T-helper 9 cell (primary cell): ENCODE measurements at places on chromosomes 6 and 20.

- no peak for DNase-seq
Measured at GRCh38 chr20:5349448-5349847, 32.7 kb upstream of the PROKR2 start.

DNA sequence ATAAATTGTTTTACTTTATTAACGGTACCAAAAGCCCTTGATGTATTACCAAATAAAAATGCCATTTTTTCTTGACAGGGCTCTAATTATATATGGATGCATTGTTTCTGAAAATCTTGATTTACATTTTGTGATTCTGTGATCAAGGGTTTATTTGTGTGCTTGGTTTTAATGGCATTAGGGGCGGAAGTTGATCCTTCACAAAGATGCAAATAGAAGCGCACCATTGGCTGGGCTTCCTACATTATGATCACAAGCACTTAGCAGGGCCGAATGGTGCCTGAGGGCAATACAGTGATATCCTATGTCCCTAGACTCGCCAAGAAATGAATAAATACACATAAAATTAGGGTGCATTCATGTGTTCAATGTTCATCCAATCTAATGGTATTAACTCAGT is 172.9 kb upstream of the UST start:
- DNase-seq: no peak

- DNase-seq: no peak
Measured at GRCh38 chr6:7922596-7922995, 12.0 kb upstream of the TXNDC5 start.

GRCh38 chr6:106122938-106123656 is 37.0 kb downstream of the PRDM1 start:
- DNase-seq: no peak

DNA sequence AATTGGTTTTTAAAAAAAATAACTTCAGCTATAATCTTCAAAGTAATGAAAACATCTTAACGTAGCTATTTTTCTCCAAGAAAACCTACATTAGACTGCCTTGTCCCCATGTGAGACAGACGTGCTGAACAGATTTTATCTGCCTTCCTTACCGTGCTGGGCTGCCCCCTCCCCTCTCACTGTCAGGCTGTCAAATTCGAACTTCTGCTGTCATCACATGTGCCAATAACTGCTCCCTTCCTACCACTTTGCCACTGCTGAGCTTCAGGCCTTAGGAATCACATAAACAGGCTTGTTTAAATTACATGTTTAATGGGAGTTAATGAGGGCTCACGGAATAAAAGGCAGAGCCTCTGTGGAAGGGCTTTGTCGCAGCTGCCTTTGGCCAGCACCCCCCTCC is 77.0 kb upstream of the NHSL1 start:
- DNase-seq: no peak

DNA sequence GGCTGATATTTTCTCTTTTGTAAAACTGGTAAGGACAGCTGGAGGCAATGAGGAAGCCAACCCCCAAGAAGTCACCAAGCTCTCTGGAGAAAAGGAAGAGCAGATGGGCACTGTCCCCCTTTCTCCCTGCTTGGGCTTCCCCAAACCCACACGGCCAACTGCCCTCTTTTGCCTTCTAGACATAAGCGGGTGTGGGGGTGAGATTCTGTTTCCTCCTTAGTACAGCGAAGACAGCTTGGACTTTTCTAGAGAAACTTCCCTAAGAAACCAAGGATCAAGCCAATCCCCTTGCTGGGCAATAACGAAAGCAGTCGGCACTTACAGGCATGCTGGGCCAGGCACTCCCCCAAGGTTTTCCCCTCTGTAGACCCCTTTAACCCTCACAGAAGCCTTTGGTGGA is 110.3 kb downstream of the CDC5L start:
- DNase-seq: no peak

DNA sequence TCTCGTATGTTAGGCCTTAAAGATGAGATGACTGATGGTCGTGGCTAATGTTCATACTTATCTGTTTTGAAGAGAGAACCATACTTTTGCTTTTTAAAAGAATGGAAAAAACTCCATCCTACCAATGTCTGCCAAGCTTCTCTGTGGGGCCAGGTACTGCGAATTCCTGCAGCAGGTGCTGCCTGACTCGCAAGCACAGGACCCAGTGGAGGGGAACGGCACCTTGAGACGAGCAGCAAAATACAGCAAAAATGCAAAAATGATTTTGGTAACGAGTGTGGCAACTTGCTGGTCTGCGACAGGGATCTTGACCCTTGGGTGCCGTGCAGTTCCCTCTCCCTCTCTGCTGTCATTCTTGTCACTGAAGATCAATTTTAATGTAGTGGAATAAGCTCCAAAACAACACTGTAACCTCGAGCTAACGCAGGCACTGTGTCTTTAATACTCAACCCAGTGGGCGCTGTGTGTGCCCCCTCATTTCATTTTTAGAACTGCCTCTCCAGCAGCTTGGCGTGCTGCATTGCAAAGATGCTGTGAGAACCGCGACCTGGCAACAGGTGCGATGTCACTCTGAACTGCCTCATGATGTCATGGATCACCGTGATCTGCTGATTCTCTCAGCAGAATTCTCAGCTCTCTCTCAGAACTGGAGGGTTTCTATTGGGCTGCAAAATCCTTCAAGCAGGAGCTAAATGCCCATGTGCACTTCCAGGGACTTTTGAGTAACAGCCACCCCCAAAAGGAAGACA is 51.6 kb downstream of the RAMACL start:
- DNase-seq: no peak

- no peak for DNase-seq
Measured at GRCh38 chr6:11616200-11616611, 78.7 kb downstream of the TMEM170B start.

DNA sequence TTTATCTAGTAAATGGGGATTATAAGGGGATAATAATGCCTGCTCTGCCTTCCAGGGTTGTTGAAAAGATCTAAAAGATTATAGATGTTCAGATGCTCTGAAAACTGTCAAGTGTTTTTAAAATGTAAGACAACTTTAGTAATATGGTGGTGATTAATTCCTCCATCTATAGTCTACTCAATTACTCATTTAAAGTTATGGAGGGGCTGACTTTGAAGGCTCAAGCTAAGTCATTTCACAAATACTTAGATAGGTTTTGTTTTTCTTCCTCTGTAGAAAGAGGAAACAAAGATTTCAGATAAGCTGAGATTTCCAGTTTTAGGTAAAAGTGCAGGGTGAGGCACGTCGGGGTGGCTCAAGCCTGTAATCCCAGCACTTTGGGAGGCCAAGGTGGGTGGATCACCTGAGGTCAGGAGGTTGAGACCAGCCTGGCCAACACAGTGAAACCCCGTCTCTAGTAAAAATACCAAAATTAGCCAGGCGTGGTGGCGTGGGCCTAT is 50.5 kb upstream of the PIM1 start:
- no peak for DNase-seq

- DNase-seq: no peak
Measured at GRCh38 chr6:160051390-160051789, 70.2 kb upstream of the SLC22A1 start.

DNA sequence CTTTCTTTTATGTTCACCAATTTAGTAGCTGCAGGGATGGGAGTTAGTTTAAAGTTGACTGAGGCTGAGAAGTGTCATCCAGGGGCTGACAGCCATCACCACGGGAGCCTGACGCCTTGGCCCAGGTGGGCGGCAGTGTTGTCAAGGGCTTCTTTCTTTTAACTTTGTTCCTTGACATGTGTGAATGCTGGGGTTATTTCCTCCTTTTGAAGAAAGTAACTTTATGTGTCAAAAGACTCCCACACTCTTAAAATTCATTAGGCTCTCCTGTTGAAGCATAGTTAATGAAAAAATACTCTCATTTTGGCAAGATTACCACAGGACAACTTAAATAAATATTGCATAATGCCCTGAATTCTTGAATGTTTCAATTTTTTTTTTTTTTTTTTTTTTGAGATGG is 50.0 kb downstream of the SASH1 start:
- DNase-seq: no peak

GRCh38 chr6:106444777-106445507 is 84.4 kb downstream of the CRYBG1 start:
- DNase-seq: no peak

DNA sequence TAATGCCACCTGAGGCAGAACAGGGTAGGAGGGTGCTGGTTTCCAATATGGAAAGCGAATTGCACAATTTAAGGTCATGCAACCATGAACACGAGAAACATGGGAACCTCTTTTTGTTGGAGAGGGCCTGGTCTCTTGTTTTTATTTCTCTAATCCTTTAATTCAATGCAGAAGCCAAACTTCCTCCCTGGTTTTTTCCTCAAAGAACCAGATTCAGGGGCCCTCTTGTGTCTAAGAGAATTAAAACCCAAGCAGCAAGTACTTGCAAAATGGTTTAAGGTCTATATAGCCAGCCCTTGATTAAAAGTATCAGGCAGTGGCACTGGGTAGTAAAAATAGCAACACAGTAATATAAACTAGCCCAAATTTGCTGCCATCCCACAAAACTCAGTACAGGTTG is 19.5 kb downstream of the GSTA4 start:
- DNase-seq: no peak

GRCh38 chr6:33264015-33264414 is 7.7 kb downstream of the VPS52 start:
- DNase-seq: no peak

DNA sequence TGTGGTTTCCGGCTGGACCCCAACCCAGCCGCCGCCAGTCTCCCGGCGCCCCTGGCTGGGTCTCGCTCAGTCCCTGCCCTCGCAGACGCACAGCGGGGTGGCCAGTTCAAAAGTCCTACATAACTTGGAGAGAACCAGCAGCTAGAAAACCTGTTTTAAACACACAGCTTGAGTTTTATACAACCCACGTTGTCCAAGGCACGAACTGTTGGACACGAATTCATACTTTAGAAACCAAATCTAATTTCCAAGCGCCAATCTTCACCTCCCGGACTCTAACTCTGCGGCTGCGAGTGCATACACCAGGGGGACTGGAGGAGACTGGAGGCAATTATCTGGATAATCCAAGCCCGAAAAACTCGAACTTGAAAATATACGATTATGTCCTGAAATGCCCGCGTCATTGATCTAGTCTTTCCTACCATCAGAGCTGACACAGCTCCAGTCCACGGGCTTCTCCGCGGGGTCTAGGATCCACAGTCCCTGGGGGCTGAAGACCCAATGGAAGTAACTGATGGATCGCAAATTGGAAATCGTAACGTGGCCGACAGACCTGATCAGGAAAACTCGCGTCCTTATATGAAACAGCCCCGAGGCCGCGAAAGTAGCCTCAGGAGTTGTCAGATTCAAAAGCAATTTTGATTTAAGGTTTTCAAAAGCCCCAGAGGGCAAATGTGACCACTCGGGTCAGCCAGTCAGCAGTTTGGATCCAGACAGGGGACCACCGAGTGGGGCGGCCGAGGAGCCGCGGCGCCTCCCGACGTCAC is 843 bp upstream of the HEY2 start:
- DNase-seq: no peak
